Activated T-cell treated with anti-CD3 and anti-CD28 coated beads, Interleukin-2, amount 50 U/mL, for 72 hours (primary cell): ENCODE measurements at places on chromosomes 7 and 10. TPM values are rescaled to one million over a fixed set of nuclear protein-coding genes. Genes with fewer than 3 reads are reported as not detected.

GRCh38 chr7:31098642-31099360 is 46.7 kb downstream of the ADCYAP1R1 start:
- H3K36me3 ChIP-seq: no peaks in the 10 kb centered on the region
- H3K4me1 ChIP-seq: no peaks in the 10 kb centered on the region
- DNase-seq: no peak
- H3K27ac ChIP-seq: no peak overlapping the region
- peaks cover 7% of the 10 kb centered on the region for H3K27me3 ChIP-seq
- H3K4me3 ChIP-seq: no peak overlapping the region

The ZMYND11 gene
- 24.6 TPM for total RNA-seq

The MKX gene
- 2.2 TPM for total RNA-seq

DNA sequence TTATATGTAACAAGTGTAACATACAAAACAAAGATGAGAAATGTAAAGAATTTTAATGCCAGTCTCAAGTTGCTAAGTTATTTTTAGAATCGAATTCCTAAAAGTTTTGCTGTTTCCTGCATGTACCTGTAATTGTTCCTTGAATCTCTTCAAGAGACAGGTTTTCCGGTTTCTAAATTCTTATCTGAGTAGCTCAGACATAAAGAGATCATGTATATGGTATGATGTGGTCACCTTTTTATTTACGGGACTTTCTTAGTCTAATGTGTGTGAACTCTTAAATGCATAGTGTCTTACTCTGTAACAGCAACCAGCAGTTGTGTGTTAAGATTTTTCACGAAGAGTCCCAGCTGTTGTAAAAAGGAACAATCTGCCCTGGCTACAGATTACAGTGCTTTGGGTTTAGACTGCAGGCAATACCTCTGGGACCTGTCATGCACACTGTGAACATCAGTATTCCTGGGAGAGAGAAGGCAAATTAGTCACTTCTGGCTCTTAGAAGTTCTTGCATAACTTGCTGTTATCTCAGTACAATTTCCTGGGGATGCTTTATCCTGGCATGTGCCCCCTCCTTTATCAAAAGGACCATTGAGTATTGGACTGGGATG is 263.4 kb downstream of the BICC1 start:
- no peak for DNase-seq
- H3K27me3 ChIP-seq: no peaks in the 10 kb centered on the region
- no peaks in the 10 kb centered on the region for H3K4me1 ChIP-seq
- H3K36me3 ChIP-seq: no peaks in the 10 kb centered on the region

- no peak for DNase-seq
- no peaks in the 10 kb centered on the region for H3K4me1 ChIP-seq
- H3K27me3 ChIP-seq: no peaks in the 10 kb centered on the region
- no peaks in the 10 kb centered on the region for H3K36me3 ChIP-seq
- H3K27ac ChIP-seq: no peak overlapping the region
These were observed 79.6 kb downstream of the HGF start for GRCh38 chr7:81690251-81690650.

- H3K36me3 ChIP-seq: no peaks in the 10 kb centered on the region
- no peak overlapping the region for H3K27ac ChIP-seq
- H3K4me1 ChIP-seq: no peaks in the 10 kb centered on the region
- DNase-seq: no peak
- peaks cover 19% of the 10 kb centered on the region for H3K27me3 ChIP-seq
- no peak overlapping the region for H3K4me3 ChIP-seq
These were observed 127.3 kb downstream of the ARHGAP22 start for GRCh38 chr10:48477616-48478015.

- no peak overlapping the region for H3K4me3 ChIP-seq
- H3K27ac ChIP-seq: no peak overlapping the region
These were observed 155.1 kb upstream of the TMEM229A start for GRCh38 chr7:124187962-124188361.

- H3K36me3 ChIP-seq: no peaks in the 10 kb centered on the region
- DNase-seq: no peak
- H3K4me3 ChIP-seq: no peak overlapping the region
- no peaks in the 10 kb centered on the region for H3K27me3 ChIP-seq
These were observed 285.3 kb downstream of the NRG3 start for GRCh38 chr10:82160307-82160706.

GRCh38 chr10:63304146-63304545 is 161.6 kb downstream of the JMJD1C start:
- no peaks in the 10 kb centered on the region for H3K27me3 ChIP-seq
- no peak overlapping the region for H3K4me3 ChIP-seq
- H3K27ac ChIP-seq: no peak overlapping the region
- DNase-seq: no peak

GRCh38 chr7:9958486-9958885 is 1015.2 kb upstream of the PHF14 start:
- H3K4me3 ChIP-seq: no peak overlapping the region
- no peak overlapping the region for H3K27ac ChIP-seq
- no peaks in the 10 kb centered on the region for H3K4me1 ChIP-seq
- no peaks in the 10 kb centered on the region for H3K27me3 ChIP-seq
- no peak for DNase-seq

The RELN gene
- total RNA-seq: not detected

- no peaks in the 10 kb centered on the region for H3K27me3 ChIP-seq
- H3K4me3 ChIP-seq: peak overlapping the region; percentile 91
- peaks cover 5% of the 10 kb centered on the region for H3K36me3 ChIP-seq
These were observed 455 bp downstream of the CUL2 start for GRCh38 chr10:35089611-35090161.

DNA sequence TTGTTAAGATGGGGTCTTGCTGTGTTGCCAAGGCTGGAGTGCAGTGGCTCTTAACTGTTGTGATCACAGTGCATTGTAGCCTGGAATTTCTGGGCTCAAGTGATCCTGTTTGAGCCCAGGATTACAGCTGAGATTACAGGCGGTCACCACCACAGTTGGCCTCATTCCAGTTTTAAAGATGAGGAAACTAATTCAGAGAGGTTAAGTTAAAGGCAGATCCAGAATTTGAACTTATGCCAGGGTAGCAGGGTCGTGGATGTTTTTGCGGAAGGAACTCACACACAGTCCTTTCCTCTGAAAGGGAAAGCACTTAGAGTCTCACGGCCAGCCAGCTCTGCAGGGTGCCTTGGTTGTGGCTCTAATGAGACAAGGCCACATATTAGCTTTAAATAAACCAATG is 84.7 kb downstream of the MMRN2 start:
- no peak overlapping the region for H3K4me3 ChIP-seq
- H3K4me1 ChIP-seq: no peaks in the 10 kb centered on the region
- H3K36me3 ChIP-seq: no peaks in the 10 kb centered on the region
- no peak for DNase-seq
- no peaks in the 10 kb centered on the region for H3K27me3 ChIP-seq

The SPDYE6 gene
- not detected for total RNA-seq

DNA sequence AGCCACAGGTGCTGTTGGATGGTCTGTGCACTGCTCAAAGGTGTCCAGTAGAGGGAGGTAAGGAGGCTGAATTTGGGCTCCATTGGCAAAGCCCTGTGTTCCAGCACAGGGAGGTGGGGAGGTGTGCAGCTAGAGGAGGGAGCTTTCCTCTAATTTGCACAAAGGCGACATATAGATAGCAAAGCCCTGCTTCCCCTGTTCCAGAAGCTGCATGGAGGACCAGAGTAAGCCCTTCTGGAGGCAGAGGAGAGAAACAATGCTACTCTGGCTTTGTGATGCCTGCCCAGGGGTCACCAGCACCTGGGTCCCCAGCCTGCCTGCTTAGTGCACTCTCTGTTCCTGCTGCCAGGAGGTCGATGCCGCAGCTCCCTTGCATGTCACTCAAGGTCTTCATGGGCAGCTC is 3.4 kb upstream of the ARHGAP22 start:
- no peak overlapping the region for H3K27ac ChIP-seq
- no peaks in the 10 kb centered on the region for H3K4me1 ChIP-seq
- peaks cover 62% of the 10 kb centered on the region for H3K27me3 ChIP-seq
- no peak overlapping the region for H3K4me3 ChIP-seq
- H3K36me3 ChIP-seq: no peaks in the 10 kb centered on the region

GRCh38 chr10:1412531-1413189 is 324.7 kb downstream of the ADARB2 start:
- no peak for DNase-seq
- peaks cover 29% of the 10 kb centered on the region for H3K27me3 ChIP-seq
- H3K4me1 ChIP-seq: no peaks in the 10 kb centered on the region
- H3K4me3 ChIP-seq: no peak overlapping the region
- no peaks in the 10 kb centered on the region for H3K36me3 ChIP-seq

GRCh38 chr10:131902211-131902610 is 1.4 kb downstream of the PPP2R2D start:
- H3K27me3 ChIP-seq: peaks cover 11% of the 10 kb centered on the region
- no peaks in the 10 kb centered on the region for H3K36me3 ChIP-seq
- DNase-seq: no peak
- peaks cover 63% of the 10 kb centered on the region for H3K4me1 ChIP-seq
- H3K4me3 ChIP-seq: peak overlapping the region; percentile 96

- DNase-seq: no peak
- no peak overlapping the region for H3K4me3 ChIP-seq
- H3K36me3 ChIP-seq: no peaks in the 10 kb centered on the region
- no peak overlapping the region for H3K27ac ChIP-seq
- no peaks in the 10 kb centered on the region for H3K4me1 ChIP-seq
- H3K27me3 ChIP-seq: no peaks in the 10 kb centered on the region
These were observed 79.8 kb downstream of the EPDR1 start for GRCh38 chr7:38000272-38000671.
